ENCODE measurements at places on chromosomes 1 and 21.

DNA sequence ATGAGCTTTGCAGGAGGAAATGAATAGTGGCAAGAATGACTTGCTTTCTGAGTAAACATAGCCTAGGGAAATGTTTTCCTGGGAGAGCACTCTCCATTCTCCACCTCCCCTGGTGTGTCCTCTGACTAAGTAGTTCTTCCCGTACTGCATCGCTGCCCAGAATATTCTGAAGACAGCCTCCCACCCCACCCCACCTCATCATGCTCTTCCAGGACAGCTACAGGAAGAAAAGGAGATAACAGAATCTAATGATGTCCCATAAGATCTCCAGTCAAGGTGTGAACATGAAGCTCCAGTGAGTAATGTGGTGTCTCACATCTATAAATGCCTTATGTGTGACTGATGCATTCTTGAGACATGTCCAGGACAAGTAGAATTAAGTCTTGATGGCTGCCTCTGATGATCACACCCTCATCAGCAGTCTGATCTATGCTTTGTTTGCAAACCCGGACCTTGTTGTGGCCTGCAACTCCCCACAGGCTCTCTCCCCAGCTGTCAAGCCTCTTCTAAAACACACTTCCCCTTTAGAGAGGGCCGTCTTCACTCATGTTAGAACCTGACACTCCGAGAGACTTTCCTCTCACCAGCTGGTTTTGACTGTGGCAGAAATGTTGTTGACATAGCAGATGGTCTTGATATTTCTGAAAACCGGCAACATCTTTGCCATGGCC is 183.0 kb downstream of the CYYR1 start:
- DNase-seq, result no peak

DNA sequence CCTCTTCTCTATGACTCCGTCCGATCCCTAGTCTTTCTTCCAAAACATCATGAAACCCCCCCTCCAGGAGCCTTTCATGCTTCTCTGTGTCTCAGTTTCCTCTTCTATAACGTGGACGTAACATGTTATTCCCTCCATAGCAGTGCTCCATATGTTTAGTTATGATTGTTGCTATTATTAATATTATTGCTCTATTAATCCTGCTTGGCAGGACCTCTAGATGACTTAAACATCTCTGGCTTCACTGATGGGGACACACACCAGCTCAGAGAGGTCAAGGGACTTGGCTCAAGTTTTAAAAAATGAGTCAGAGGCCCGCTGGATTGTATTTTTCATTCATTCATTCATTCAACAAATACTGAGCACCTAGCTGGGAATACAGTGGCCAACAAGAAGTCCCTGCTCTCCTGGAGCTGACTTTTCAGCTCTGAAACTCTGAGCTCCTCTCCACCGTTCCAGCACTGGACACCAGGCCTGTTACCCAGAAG is 404 bp upstream of the CPLANE2 start:
- DNase-seq, result no peak

- DNase-seq, result no peak
Observed at GRCh38 chr1:179966551-179966950, 11.9 kb downstream of the CEP350 start.

GRCh38 chr1:180603223-180603849 is 28.5 kb upstream of the XPR1 start:
- no peak for DNase-seq

DNA sequence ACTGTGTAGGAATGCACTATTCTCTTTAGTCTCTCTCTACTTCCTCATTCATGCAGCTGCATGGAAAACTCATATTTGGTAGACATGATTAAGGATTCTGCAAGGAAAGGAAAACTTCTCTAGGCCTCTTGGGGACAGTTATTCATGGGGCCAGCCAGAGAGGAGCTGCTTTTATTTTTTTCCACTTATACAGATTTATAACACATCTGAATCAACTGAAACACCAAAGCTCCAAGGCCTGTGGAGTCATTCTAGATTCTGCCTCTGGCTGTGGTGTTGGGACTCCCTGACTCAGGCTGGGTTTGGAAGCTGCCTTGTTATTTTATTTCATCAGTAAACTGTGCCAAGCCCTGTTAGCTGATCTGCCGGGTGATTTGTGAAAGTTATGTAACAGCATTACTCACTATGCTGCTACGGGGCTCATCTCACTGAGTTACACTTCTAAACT is 83.9 kb upstream of the EDEM3 start:
- DNase-seq, result no peak

DNA sequence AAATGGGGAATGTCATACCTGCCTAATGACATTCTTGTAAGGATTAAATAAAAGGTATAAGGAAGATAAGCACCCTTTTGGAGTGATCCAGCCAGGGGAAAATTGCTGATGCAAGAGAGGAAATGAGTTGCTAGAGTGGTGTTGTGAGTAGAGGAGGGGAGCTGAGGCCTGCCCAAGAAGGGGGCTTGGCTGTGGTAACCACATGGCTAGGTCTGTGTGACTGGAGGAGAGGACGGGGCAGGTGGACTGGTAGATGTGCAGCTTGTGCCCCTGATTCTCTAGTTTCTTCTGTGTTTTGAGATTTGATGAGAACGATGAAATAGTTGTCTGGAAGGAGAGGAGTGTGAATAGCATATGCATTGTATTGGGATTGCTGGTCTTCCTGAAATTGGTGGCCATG is 6.6 kb downstream of the TXLNA start:
- DNase-seq, result no peak

- no peak for DNase-seq
Observed at GRCh38 chr1:231993968-231994455, 367.4 kb downstream of the DISC1 start.

DNA sequence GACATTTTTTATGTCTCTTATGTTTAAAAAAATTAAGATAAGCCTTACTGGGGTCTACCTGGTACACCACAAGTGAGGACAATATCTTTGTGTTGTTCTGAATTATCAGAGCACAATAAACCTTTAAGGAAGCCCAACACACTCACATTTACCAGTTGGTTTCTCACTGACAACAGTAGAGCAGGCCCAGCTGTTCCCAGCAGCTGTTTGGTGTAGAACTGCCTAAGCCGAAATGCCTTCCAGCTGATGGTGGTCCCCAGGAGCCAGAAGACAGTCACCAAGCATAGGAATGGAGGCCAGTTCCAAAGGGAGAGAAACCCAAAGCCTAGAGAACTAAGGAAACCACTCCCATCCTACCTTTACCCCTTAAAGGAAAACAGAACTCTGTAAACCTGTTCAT is 428.6 kb upstream of the CAMK1G start:
- no peak for DNase-seq

DNA sequence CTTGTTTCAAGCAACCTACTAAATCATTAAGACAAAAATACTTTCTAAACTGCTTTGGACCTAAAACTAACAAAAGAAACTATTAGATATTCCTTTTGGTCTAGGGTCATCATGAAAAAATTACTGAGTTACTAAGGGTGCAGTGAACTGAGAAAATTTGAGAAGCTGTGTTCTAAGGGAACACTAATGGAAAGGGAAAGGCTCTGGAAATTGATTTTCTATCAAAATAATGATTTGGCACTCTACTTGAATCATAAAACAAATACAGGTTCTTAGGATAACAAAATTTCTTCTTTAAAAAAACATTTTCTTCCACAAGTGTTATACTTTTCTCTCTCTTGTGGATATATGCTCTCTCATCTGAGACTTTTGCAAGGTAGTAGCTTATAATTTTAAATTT is 213.5 kb downstream of the DNAH14 start:
- DNase-seq, result no peak

DNA sequence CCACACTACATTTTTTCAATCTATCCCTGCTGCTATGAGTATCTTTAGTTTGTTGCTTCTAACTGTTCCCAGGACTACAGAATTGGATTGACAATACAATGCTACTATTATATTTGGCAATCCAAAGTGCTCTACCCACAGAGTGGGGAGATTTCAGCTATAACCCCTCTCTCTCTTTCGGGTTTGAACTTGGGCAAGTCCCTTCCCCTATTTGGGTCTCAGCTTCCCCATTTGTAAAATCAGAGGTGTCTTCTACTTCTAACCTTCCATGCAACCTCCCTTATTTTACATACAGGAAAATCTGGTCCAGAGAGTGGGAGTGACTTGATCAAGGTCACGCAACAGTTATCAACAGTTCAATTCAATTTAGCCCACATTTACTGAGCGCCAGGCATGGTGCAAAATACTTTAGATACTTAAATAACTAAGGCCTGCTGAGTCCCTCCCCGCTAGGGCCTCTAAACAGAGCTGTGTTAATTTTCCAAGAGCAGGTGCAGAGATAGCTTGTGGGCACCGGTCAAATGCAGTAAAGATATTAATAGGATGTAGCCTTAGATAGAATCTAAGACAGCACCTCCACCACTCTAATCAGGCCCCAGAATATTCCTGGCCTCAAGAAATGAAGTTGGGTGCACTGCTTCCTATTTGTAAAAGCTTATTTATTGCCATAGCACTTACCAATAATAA is 9.4 kb upstream of the GPX7 start:
- DNase-seq, result no peak

GRCh38 chr1:110749960-110750359 is 75.2 kb upstream of the KCNA3 start:
- DNase-seq, result no peak

GRCh38 chr1:16174261-16174868 is 18.5 kb upstream of the EPHA2 start:
- no peak for DNase-seq

DNA sequence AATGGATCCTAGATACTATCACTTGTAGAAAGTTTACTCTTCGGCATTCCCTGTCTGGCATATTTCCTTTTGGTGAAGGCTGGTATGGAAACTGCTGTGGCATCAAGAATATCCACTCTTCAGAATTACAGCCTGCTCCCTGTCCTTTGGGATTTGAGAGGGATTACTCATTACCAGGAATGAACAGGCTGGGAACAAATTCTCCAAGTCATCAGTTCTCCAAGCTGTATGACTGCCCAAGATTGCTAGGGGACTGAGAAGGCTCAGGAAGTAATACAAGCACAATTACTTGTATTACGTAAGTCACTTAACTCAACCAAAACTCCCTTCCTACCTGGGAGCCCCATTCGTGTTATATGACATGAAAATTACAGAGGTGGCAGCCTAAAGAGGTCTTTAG is 49.6 kb downstream of the CD58 start:
- no peak for DNase-seq

DNA sequence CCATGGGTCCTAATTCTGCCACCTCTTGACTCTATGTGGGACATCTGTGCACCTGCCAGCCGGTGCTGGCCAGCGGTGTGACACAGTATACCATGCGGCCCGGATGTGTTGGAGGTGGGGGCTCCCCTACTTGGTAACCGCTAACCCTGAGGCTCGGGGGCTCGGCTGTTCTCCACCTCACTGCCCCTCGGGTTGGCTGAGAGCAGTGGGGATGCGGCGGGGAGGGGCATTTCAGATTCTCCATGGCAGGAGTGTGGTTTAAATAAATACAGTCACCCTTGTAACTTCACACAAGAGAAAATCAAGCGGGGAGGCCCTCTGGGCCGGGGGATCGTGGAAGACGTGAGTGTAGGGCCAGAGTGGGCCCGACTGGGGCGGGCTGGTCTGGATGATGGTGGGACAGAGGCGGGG is 11.0 kb downstream of the KRTAP10-1 start:
- DNase-seq, result no peak

- DNase-seq, result no peak
Observed at GRCh38 chr1:59078070-59078800, 218.7 kb upstream of the FGGY start.

- DNase-seq, result no peak
Observed at GRCh38 chr1:111965781-111966443, 23.6 kb downstream of the KCND3 start.

DNA sequence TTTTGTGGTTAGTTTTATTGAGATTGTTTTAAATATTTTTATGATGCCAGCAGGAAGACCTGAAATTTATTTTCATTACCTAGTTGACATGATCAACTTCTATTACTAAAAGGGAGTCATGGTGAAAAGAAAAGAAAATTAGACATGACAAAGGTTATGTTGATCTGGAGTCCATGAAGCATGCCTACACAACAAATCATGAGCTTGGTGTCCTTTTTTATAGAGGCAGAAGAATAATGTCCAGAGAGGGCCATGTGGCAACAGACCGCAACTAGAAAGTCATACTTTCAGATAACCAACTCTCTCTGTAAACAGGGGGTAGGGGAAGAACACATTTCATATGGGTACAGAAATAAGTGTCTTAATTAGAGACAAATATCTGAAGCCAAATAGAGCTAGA is 175.5 kb upstream of the HOOK1 start:
- DNase-seq, result no peak

DNA sequence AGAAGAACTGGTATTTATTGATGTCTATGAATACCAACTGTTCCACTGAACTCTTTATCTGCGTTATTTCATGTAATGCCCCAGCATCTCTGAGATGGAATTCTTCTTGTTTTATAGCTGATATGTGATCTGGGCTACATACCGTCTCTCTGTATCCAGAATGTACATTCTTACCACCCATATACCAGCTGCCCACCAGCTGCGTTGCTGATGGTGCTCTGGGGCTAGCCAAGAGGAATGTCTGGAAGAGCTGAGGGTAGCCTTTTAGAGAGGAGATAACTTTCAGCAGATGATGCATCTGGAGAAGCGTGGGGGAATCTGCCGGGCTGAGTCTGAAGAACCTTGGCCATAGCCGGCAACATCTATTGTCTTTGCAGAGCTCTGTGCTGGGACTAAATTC is 137.5 kb downstream of the RYR2 start:
- no peak for DNase-seq

DNA sequence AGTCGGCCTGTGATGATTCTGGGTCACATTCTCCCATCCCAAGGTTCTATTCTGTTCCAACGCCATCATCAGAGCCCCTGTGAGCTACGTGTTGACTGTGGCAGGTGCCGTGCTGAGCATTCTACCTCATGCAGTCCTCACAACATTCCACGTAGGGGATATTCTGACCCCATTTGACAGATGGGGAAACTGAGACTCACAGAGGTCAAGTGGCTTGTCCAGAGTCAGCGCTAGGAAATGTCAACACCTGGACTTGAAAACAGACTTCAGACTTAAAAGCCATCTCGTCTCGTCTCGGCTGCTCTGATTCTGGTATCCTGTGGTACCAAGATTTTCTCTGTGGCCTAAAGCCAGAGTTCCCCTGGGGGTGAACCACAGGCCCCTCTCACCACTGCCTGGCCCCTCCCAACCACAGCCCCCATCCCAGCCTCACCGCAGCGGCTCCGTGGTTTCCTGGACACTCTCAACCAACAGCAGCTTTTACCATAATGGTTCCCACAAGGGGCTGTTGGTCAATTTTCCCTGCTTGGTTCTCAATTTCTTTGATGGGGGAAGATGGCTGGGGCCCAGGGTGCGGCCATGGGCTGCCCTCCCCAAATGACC is 39.6 kb downstream of the SDC3 start:
- no peak for DNase-seq

DNA sequence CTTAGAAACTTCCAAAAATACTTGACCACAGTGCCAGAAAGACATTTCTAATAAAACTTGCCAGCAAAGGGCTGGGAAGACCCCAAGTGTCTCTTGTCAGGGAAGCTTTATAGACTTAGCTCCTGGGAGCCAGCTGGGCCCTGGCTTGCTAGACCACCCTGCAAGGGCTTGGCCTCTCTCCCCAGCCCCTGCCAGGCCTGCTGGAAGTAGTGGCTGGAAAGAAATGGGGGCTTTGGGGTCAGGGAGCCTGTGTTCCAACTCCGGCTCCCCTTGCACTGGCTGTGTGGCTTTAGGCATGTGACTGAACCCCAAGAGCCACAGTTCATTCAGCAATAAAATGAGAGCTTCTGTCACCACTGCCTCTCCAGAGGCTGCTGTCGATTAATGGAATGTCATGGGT is 31.1 kb downstream of the H3-3A start:
- DNase-seq, result no peak
